ENCODE measurements at places on chromosomes 13 and 19.

- ATAC-seq: no peak
These were observed 185.3 kb upstream of the EDNRB start for GRCh38 chr13:78103936-78104335.

DNA sequence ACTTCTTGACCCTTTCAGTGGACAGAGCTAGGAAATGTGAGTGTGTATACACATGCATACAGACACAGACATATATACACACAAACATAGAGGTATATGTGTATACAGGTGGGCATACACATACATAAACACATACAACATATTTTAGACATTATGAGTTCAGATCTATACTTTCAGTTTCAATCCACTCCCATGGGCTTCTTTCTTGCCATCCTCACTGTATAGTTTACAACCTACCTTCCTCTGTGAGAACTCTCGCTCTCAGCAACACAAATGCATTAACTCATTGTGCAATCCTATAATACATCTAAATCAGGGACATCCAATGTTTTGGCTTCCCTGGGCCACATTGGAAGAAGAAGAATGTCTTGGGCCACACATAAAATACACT, 21.2 kb upstream of the SCEL start:
- no peak for ATAC-seq

DNA sequence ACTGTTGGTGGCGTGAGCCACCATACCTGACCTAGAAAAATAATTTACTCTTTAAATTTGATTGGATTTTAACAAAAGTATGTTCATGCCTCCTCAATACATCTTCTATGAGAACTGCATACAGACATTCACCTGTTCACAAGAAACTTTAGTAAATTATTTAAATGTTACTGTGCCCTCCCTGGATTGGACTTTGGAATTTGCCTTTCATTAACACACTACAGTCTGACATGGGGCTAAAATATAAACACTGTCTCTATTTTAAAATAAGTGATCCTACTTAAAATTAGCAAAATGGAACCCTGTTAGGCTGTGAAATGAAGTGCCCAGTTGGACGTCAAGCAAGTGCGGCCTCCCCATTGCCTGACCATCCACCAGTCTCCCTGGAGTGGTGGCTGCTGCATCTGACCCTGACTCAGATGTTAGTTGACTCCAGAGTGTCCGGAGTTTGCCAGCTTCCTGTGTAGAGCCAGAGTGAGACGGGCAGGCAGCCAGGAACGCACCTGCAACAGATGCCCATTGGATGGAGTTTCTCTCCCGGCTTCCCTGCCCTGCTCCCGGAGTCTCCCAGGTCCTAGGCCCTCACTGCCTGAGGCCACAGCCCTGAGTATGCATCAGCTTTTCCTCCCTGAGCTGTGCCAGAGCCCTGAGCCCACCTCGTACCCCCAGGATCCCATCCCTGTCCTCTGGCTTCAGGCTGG, 45.9 kb upstream of the ATP11A start:
- ATAC-seq: no peak

- no peak for ATAC-seq
These were observed 305.6 kb downstream of the COG6 start for GRCh38 chr13:39961036-39961435.

GRCh38 chr13:23715762-23716235, 145.6 kb downstream of the TNFRSF19 start:
- no peak for ATAC-seq

- no peak for ATAC-seq
These were observed 59.9 kb downstream of the LIG4 start for GRCh38 chr13:108155185-108156106.

DNA sequence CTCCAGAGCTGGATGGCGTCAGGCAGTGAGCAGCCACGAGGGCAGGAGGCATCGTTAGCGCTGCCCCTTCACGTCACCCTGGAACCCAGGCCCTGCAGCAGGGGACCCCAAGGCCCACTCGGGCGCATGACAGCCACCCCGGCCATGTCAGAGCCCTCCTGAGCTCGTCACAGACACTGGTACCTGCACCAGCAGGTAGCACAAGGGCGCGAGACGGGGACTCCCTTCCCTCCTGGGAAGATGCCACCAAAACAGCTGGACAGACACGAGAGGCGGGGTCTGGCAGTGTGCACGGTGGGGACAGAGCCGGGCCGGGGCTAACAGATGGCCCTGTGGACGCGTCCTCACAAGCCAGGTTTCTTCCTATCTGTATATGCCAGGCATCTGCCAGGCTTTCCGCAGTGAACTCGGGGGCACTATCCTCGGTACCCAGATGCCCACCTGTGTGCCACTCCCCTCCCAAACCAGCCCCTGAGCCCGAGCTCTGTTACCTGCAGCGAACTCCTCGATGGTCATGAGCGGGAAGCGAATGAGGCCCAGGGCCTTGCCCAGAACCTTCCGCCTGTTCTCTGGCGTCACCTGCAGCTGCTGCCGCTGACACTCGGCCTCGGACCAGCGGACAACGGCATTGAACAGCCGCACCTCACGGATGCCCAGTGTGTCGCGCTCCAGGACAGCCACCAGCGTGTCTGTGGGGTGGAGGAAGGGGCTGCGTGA, 25.8 kb downstream of the BTBD2 start:
- ATAC-seq: no peak

DNA sequence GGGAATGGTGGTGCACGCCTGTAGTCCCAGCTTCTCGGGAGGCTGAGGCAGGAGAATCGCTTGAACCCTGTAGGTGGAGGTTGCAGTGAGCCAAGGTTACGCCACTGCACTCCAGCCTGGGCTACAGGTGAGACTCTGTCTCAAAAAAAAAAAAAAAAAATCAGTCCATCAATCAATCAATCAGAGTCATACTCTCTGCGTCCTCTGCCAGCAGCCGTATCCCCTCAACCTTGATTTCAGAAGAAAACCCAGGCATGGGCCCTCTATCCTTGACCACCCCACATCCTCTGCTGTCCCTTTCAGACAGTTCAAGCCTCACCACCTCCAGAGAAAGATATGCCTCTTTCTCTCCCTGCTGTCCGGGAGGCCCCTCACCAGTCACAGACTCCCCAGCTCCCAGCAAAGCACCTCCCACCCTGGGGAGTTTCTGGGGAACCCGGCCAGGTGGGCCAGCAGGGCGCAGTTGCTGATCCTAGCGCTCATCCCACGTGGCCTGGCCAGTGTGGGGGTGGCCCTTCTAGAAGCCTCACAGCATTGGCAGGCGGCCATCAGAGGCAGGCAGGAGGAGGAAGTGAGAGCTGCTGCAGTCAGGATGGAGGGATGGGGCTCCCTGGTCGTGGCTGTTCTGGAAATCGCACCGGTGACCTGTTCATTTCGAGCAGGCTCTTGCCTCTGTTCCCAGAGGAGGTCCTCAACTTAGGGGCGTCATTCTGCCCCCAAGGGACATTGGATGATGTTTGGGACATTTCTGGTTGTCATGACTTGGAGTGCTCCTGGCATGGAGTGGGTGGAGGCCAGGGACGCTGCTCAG, 10.2 kb upstream of the JSRP1 start:
- ATAC-seq: no peak

- peak; percentile 48 for ATAC-seq
These were observed 60.7 kb upstream of the GPR183 start for GRCh38 chr13:99367663-99368448.

DNA sequence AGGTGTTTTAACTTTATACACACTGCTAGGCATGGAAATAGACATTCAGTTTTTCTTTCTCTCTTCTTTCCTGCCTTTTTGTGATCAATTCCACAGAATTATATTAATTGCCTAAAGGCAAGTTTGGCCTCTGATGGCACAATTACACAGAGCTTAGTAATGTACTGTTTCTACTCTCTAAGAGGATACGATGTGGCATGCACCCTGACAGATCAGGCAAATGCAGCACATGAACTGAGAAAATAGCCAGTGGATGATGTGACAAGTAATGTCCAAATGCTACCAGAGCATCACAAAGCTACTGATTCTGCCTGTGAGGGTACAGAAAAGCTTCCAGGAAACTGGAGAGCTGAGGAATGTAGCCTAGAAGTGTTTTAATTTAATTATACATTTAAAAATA, 233.8 kb upstream of the PRR20A start:
- no peak for ATAC-seq

- ATAC-seq: no peak
These were observed 37.4 kb downstream of the RYR1 start for GRCh38 chr19:38470788-38471480.

- ATAC-seq: no peak
These were observed 25.8 kb downstream of the NALCN start for GRCh38 chr13:101390461-101390860.

GRCh38 chr19:57465680-57466381, 8.9 kb upstream of the VN1R1 start:
- peak; percentile 62 for ATAC-seq

DNA sequence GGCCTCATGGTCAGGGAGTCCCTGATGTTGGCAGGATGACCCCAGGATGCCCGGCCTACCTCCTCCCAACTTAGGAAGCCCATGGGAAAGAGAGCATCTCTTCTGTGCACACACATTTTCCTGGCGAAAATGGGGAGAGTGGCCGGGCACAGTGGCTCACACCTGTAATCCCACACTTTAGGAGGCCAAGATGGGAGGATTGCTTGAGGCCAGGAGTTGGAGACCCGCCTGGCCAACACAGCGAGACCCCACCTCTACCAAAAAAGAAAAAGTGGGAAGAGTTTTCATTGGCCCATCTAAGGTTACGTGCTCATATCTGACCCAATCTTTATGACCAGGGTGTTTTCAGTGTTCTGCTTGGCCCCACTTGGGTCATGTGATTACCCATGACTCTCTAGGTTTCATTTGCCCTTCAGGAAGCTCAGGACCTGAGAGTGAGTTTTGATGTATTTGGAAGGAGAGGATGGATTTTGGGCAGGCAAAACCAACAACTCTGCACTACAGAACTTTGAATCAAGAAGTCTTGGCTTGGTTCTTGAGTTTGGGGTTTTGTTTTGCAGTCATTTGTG, 33.6 kb upstream of the SHKBP1 start:
- ATAC-seq: no peak

GRCh38 chr19:18589380-18590272, 1.0 kb downstream of the REX1BD start:
- peak; percentile 65 for ATAC-seq

GRCh38 chr13:71831716-71832115, 35.3 kb downstream of the DACH1 start:
- no peak for ATAC-seq

GRCh38 chr19:5588441-5588840, 20.7 kb upstream of the TINCR start:
- ATAC-seq: no peak

- ATAC-seq: no peak
These were observed 158.9 kb downstream of the ZIC5 start for GRCh38 chr13:99812625-99813024.

- no peak for ATAC-seq
These were observed 8.3 kb upstream of the CDC42EP5 start for GRCh38 chr19:54481326-54481930.

- ATAC-seq: peak; percentile 56
These were observed 16.0 kb upstream of the ERCC1 start for GRCh38 chr19:45439569-45440258.

GRCh38 chr13:110257408-110257807, 49.5 kb downstream of the COL4A1 start:
- no peak for ATAC-seq

DNA sequence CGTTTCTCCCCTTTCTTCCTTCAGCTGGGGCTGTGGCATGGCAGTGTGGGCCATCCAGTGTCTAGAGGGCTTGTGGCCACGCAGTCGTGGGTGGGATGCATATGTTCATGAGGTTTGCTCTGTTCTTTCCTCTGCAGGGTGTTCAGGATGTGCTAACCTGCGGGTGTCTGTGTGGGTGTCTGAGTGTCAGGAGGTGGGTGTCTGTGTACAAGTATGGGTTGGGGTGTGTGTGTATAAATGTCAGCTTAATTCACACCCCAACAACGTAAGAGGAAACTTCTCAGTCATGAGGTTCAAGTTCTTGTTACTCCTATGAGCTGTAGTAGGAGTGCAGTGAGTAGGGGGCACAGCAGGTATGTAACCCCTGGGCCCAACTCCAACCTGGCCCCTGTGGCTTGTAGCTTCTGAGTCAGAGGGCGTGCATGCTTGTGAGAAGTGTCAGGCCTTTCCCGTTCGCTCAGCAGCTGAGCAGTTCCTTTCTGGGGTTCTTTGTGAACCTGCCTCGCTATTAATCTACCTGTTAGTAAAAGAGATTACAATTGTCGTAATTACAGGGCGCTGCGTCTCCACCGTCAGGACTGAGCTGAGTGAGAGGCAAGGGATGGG, 49.1 kb downstream of the NFIX start:
- peak; percentile 44 for ATAC-seq

DNA sequence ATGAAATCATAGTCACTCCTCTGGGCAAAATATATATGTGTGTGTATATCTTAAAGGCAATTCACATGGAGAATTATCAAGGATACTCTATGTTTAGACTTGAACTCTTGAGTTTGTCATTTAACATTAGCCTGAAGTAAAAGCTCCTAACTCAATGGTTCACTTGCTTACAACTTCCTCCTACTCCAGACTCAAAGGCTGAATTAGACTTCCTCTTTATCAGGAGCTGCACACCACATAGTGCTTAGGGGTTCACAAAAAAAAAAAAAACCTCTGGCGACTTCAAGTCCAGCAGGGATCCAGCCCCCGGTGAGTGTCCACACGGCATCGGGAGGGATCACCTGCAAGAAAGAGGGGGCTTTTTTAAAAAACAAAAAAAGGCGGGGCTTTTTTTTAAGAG, 68.2 kb upstream of the LSM14A start:
- ATAC-seq: no peak

- ATAC-seq: no peak
These were observed 289.4 kb upstream of the MIR17HG start for GRCh38 chr13:91058066-91058465.

DNA sequence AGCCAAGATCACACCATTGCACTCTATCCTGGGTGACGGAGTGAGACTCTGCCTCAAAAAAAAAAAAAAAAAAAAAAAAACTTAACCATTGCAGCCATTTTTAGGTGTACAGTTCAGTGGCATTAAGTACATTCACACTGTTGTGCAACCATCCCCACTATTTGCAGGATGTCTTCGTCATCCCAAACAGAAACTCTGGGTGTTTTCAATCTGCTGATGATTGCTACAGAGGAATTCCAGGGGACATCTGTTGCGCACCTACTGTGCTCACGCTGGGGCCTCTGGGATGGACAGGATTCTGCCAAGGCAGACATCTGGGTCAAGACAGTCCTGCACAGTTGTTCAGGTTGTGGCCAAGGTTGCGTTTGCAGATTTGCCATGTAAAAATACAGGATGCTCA, 2.4 kb upstream of the APOC4 start:
- no peak for ATAC-seq

- ATAC-seq: no peak
These were observed 184.6 kb downstream of the LIG4 start for GRCh38 chr13:108030769-108031168.

DNA sequence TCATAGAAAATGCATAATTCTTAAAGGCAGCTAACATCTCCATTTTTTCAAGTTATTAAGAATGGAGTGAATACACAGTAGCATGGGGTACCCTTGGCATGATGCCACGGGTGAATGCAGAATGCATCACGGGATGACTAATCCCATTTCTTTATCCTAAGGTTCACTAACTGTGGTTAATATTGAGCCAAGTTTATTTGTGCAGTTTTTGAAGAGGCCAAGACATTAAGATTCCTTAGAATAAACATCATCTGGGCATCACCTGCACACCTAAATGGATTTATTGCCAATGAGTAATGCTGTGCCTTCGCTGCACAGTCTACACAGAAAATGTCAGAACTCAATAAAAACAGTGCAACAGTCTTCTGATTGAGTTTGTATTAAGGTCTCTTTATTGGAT, 333.1 kb downstream of the GPC6 start:
- ATAC-seq: no peak

All from activated T-helper 17 cell treated with anti-CD3 and anti-CD28 coated beads, Interleukin-2, amount 50 U/mL, for 72 hours (primary cell).